Cortex of kidney (tissue), 1 donor: ENCODE measurements at places on chromosomes 6 and 20.

DNA sequence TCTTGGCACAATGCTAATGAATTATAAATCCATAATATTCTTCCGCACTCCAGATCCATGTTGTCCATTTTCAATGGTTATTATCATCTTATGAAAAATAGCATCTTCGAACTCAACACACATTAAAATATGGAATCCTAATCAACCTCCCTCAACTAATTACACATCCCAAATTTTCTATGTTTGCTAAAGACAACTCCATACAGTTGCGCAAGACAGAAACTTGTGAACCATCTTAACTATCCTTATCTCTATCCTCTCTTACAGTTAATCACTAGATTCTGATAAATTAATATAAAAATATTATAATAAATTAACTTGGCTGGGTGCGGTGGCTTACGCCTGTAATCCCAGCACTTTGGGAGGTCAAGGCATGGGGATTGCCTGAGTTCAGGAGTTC is 38.3 kb upstream of the TFAP2B start:
- no peak for DNase-seq

GRCh38 chr6:304833-305370 is 12.6 kb downstream of the DUSP22 start:
- no peak for DNase-seq

DNA sequence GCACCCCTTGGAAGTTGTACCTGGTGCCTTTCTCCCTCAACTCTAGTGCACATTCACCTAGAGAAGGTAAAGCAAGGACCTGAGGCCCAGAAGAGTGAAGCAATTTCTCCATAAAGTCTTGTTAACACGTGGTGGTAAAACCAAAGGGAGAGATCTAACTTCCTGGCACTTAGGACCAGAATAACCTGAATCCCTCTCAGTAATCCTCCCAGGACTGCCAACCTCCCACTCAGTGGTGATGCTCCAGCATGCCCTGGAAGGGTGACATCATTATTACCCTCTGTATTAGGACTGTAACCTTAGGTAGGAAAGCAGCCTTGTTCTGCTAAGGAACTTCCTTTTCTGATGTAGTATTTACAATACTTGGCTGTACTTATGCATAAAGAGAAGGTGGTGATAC is 330.6 kb upstream of the MARCKS start:
- no peak for DNase-seq

DNA sequence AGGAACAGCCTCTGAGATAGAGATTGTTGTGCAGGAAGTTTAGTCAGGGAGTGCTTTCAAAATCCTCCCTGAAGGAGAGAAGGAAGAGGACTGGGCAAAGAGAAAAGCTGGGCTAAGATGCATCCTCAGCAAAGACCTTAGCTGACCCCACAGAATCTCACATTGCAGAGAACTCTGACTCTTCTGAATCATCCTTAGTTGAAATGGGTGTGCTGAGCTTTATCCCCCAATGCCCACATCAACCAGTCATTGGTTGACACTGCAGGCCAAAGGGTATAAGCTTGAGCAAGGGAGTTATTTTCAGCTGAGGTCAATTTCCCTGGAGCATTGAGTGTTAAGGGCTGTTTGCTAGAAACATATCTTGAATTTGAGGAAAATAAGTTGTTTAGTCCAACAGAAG is 732.2 kb downstream of the CBLN4 start:
- DNase-seq: no peak

GRCh38 chr6:34358389-34358905 is 34.0 kb downstream of the NUDT3 start:
- DNase-seq: no peak
